ENCODE measurements at places on chromosomes 3 and 15. TPM values are rescaled to one million over a fixed set of nuclear protein-coding genes. Genes with fewer than 3 reads are reported as not detected.

- peak; percentile 80 for DNase-seq
Observed at GRCh38 chr3:114093596-114093995, 37.1 kb downstream of the QTRT2 start.

GRCh38 chr15:30921781-30922479, 18.2 kb downstream of the FAN1 start:
- DNase-seq, result peak; percentile 25

The PLSCR4 gene
- total RNA-seq, result 1.1 TPM

The CD200R1 gene
- total RNA-seq, result 0.67 TPM

All from astrocyte (in vitro differentiated cells and primary cell).